Sigmoid colon (tissue), 7 donors: ENCODE measurements at places on chromosomes 12 and 14. TPM values are rescaled to one million over a fixed set of nuclear protein-coding genes. Genes with fewer than 3 reads are reported as not detected.

RNASE1 gene
- total RNA-seq, result 361 TPM

FAM222A gene
- total RNA-seq, result 2.2 TPM

GRCh38 chr12:68106660-68107059 lies 52.9 kb downstream of the IFNG start:
- DNase-seq, result no peak

DNA sequence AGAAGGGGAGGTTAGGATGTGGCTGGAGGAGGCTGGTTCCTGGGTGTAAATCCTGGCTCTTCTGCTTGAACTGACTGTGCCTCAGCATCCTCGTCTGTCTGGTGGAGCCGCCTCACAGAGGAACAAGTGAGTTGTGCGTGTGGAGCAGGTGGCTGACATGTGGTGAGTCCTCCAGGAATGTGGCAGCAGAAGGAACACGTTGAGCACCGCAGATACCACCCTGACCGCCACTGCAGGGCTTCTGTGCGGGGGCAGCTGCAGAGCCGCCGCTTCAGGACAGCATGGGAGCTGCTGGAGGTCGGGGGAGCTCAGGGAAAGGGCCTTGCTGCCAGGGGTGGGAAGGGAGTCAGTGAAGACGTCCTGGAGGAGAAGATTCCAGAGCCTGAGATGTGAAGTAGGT lies 48.9 kb downstream of the TRAF3 start:
- no peak for DNase-seq

DNA sequence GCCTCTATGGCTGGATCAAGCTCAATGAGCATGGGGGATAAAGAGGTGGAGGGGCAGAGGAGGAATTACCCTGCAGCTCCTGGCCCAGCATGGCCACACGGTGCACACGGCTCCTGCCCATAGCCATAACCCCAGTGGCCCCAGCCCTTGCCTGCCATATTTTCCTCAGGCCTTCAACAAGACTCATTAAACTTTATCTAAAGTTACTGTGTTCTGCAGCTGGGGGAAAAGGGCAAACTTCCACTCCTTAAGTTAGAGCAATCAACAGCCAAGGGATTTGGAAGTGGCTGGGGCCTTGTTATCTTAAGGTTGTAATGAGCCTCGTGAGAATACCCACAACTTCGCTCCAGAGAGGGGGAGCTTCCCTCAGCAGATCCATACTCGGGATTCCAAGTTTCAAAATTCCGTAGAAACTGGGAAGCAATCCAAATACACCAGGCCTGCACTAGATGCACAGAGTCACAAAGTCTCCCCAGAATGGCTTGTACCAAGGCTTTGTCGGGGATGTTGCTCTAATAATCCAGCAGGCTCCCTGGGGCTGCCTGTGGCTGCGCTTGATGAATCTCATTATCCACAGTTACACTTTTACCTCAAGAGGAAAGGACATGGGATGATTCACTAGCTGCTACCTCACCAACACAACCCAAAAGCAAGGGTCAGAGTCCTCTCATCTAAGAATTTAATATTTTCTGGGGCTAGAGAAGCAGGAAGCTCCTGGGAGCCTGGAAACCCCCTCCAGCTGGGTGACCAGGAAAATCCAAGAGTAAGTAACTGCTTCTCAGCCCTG lies 13.0 kb upstream of the OR6J1 start:
- no peak for DNase-seq

CS gene
- total RNA-seq, result 75.9 TPM

GRCh38 chr12:47219243-47219642 lies 139.5 kb upstream of the AMIGO2 start:
- DNase-seq, result no peak

DNA sequence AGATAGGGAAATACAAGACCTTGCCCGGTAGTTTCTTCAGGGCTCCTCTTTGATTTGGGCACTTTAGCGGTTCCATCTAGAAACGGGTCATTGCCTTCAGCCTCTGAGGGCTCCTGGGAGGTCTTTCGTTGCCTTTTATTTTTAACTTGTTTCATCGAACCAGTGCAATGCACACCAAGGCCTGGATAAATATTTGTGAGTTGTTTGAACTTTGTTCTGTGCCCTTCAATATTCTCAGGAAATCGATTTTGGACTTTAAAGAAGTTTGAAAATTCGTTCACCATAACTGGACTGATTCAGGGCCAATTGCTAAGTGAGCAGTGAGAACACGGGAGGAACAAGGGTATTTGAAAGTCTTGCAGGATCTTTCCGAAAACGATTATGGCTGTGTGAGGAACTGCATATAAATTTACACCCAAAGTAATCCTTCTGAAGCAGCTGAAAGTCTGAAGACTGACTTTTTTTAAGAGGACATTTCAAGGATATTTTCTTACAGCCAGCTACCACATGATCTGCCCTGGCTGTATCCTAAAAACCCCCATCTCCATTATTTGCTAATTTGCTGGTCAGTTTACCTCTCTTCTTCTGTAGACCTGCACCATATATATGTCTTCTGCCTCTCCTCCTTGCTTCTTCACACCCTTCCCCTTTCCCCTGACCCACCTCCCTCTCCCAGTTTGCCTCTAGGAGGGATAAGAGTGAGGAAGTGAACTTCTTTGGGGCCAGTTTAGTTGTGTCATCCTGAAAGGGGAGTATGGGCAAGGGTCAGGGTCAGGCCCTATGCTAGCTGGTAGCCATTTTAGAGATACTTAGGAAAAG lies 8.0 kb downstream of the DUSP6 start:
- DNase-seq, result no peak

CAPZA3 gene
- not detected for total RNA-seq

DNA sequence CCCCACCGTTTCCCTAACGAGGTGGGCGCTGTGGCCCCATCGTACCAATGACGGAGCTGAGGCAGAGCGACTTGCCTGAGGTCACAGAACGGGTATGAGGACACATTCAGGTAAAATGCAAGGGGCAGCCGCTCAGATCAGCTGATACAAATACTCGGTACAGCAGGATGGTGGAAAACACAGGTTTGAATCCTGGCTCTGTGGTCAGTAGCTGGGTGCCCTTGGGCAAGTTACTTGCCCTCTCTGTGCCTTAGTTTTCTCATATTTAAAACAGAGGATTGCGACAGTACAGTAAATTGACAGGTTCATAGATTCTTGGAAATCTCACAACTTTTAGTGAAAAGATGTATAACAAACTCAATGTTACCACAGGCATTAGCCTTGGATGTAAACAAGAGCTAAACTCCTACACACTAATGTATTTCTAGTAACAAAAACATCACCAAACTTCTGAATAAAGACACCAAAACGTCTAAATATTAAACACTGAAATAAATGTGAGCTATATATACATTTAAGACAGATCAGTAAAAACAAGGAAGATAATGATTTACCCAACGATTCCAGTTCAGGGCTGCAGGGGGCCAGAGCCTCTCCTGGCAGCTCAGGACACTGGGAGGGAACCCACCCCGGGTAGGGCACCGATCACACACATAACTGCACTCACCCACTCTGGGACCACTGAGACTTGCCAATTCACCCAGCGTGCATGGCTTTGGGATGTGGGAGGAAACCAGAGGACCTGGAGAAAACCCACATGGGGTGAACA lies 128.4 kb downstream of the RBM19 start:
- DNase-seq, result no peak

- DNase-seq, result no peak
These were observed 101.1 kb downstream of the RGS6 start for GRCh38 chr14:72033365-72033764.

- no peak for DNase-seq
These were observed 62.7 kb downstream of the ATG14 start for GRCh38 chr14:55348766-55349453.

- no peak for DNase-seq
These were observed 155.0 kb downstream of the GCH1 start for GRCh38 chr14:54747616-54748015.

DNA sequence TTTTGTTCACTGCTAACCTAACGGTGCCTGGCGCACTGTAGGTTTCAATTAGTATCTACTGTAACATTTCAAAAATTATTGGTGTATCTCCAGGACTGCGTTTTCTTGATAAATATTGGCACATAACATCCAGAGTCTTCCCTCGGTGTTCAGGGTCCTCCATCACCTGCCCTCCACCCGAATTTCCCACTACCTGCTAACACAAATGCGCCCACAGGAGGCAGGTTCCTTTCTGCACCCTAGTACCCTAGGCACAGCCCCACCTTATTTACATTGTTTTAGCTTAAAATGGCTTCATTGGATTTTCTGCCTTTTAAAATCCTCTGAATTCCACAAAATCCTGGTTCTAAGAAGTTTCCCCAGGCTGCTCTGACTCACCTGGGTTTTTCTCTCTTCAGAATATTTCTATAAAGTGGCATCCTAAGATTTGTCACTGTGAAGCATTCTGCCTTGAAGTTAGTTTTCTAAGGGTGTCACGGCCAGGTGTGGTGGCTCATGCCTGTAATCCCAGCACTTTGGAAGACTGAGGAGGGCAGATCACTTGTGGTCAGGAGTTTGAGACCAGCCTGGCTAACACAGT lies 38.6 kb downstream of the CPM start:
- no peak for DNase-seq

- no peak for DNase-seq
These were observed 61.2 kb downstream of the PTPN21 start for GRCh38 chr14:88493392-88494185.

CACNA1C gene
- 165 TPM for total RNA-seq

GRCh38 chr12:39327965-39328364 lies 115.0 kb downstream of the KIF21A start:
- no peak for DNase-seq
